ENCODE measurements at places on chromosomes 7 and 10.

DNA sequence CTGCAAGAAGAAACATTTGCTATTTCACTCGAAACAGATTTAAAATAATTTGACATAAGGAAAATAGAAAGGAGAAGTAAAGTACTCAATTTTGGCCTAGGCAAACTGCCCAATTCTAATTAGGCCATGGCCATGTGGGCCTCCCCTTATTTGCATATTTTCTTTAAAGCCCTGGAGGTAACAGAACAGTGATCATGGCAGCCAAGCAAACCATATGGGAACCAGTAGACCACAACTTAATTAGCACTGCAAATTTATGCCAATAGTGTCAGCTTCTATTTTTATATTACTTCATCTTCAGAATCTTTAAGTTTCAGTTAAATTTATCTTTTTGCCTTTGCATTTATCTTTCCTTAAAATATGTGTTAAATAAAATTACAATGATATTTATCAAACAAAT lies 63.3 kb upstream of the THSD7A start:
- no peak for DNase-seq

DNA sequence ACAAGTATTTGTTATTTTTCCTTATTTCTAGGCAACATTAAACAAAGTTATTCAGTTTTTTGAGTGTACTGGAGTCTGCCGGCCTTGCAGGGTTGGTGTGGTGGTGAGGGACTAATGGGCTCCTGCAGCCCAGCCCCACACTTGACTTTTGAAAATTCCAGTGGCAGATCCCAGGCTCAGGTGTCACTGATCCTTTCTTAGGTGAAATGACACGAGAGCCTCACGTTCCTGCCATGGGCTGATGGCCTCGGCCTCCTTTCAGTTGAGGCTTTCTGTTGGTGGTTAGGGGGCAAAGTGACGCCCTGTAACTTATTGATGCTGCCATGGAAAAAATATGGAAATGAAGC lies 117.9 kb downstream of the NKX6-2 start:
- no peak for DNase-seq

DNA sequence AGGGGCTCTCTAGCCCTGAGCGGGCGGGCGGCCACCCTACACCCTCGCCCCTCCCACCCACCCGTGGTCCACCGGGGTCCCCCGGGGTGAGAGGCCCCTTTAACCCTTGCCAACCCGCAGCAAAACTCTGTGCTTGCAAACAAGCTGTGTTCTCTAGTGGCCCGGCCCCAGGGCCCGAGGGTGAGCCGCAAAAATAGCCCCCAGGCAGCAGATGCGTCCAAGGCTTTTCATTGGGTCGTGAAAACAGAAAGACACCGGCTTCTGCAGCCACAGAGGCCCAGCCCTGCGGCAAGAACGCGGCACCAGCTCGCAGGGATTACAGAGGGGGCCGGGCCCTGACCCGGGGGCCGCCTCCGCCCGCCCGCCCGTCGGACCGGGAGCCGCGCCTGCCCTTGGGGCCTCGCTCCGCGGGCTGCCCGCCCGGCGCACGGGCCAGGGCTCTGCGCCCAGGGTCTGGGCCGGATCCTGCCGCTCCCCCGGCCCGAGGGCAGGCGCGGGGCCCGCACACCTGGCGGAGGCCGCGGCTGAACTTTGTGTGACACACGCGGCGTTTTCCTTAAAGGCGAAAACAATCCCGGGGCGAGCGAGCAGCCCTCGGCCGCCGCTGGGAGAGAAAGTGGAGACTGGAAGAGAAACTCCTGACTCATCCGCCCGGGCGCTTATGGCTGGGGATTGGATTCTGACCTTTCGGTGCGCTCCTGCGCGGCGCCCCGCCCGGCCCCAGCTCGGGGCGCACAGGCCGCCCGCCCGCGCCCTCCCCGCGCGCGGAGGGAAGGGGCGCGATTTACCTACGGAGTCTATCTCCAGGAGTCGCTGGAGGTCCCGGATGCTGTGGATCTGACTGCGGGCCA lies 2.8 kb downstream of the PDGFA start:
- DNase-seq = no peak

DNA sequence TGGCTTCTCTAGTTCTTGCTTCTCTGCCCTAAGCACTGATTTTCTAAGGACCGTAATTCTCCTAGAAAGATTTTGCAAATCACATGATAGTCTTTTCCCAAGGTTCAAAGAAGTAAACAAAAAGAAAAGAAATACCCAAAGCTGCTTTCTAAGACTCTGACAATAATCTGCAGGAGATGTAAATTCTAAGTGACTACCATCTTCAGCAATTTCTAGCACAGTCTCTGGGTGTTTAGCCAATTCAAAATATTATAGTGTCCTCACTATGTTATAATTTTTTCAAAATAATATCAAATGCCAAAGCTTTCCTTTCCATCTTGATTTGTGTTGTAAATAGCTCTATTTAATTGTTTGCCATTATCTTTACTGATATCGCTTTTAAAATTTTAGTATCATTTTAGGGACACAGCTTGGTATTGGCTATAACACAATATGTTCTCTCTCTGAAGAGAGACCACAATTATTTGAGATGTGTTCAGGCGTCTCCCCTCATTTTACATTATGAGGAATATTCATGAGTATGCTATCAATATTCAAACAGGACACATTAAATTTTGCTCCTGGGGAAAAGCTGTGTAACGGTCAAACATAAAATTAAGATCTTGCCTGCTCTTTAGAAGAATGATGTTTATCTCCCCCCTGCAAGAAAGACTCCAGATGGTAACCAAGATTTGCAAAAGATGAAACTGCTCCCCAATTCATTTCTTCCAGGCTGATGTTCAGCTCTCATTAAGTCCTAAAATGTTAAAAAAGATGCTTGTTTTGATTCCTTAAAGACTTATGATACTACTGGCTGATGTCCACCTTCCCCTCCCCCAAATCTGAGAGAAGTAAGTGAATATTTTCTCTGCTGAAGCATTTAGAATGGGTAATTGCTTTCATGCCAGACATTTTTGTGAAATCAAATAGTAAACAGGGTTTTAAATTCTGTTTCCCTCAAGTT lies 191.9 kb upstream of the WDR11 start:
- no peak for DNase-seq

DNA sequence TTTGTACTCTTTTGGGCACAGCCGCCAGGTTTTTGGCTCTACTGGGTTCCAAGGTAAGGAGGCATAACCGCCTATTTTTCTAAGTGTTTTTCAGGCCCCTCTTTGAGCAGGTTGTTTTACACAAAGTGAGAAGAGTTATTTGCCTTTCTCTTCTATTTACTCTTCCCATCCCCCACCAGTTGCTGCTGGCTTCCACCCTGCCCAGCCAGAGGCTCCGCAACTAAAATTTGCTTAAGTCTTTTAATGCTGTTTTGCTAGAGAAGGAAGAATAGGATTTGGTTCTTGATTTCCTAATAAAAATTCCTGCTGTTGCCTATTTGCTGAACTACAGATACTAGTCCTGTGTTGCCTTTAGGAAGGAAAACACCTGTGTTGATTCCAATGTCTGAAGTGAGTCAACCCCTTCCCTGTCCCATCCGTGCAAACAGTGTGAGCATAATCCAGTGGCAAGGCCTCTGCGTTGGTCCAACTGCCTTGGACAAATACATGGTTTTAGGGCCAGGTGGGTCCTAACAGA lies 1.9 kb downstream of the PLA2G12B start:
- DNase-seq = no peak

DNA sequence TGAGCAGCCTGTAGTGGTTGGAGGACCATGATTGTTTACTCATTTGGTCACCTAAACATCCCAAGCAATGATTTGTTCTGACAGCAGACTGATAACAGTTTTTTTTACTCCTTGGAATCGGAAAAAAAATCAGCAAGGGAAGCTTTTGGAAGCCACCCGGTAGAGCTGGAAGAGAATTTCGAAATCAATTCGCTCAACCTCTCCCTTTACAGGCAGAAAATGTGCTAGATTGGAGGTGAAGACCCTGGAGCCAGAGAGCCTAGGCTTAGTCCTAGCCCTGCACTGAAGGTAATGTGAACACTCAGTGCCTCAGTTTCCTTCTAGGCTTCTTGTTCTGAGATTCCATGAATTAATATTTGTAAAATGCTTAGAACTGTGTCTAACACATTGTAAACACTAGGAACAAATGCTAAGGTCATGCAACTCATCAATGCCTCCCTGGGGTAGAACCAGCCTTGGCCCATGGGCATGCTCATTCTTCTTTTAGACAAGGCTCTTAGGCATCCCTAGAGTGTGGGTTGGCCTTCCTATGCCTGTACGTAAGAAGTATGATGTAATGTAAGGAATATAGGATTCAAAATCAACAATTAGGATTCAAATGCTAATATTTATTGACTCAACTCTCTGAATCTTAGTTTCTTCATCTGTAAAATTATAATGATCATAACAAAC lies 52.7 kb downstream of the MET start:
- no peak for DNase-seq

Data from HCT116 (cell line).